ENCODE measurements at places on chromosomes 5 and 9.

DNA sequence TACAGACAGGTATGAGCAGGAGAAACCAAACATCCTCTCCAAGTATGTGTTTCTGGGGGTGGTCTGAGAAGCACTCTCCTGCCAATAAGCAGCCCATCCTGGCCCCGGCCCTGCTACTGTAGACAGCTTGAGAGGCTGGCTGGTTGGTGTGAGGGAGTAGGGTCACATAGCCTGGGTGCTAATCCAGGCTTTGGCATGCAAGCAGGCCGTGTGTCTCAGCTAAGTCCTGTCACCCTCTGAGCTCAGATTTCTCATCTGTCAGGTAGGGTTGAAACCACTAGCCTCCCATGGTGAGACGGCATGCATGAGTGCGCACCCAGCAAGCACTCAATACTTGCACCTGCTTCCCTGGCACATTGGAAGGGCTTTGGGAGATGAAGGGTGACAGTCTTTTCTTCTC is 49.8 kb upstream of the PHYKPL start:
- no peak for DNase-seq

GRCh38 chr5:96080557-96080956 is 118.9 kb upstream of the ELL2 start:
- no peak for DNase-seq

- DNase-seq: no peak
Measured at GRCh38 chr9:79617395-79617794, 45.6 kb downstream of the TLE4 start.

- no peak for DNase-seq
Measured at GRCh38 chr5:139658928-139659667, 10.9 kb downstream of the CXXC5 start.

DNA sequence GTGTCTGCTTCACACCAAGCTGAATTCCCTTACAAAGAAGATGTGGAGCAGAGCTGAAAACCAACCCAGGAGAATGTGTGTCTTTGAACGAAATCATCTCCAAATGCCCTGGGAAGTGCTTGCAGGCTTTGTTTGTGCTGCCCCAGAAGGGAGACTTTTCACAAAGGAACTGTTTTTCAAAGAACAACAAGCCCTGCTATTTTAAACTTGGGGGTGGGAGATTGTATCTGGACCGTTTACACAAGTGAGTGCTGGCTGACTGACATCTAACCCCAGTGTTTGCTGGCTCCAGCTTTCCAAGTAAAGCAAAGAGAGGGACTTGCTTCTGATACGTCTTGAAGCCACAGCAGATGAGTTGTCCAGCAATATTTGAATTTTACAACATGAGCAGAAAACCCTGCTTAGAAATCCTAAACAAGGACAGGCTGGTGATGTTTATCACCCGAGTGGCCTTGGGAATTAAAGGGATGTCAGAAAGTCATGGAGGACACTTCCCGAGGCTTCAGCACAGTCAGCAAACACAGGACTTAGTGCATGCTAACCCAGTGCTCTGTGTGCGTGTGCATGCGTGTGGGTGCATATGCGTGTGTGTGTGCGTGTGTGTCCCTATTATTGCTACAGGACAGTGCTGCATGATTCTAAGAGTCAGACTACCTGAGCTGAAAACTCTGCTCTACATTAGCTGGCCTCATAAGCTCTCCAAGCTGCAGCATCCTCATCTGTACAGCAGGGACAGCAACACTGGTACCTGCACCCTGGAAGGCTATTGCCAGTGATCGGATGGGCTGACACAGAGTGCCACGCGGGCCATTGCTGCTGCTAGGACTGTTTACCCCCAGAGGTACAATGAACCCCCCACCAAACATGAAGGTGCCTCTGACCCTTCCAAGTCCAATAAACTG is 1.4 kb downstream of the ADAMTS12 start:
- no peak for DNase-seq

- no peak for DNase-seq
Measured at GRCh38 chr5:112793201-112793600, 55.5 kb downstream of the APC start.

DNA sequence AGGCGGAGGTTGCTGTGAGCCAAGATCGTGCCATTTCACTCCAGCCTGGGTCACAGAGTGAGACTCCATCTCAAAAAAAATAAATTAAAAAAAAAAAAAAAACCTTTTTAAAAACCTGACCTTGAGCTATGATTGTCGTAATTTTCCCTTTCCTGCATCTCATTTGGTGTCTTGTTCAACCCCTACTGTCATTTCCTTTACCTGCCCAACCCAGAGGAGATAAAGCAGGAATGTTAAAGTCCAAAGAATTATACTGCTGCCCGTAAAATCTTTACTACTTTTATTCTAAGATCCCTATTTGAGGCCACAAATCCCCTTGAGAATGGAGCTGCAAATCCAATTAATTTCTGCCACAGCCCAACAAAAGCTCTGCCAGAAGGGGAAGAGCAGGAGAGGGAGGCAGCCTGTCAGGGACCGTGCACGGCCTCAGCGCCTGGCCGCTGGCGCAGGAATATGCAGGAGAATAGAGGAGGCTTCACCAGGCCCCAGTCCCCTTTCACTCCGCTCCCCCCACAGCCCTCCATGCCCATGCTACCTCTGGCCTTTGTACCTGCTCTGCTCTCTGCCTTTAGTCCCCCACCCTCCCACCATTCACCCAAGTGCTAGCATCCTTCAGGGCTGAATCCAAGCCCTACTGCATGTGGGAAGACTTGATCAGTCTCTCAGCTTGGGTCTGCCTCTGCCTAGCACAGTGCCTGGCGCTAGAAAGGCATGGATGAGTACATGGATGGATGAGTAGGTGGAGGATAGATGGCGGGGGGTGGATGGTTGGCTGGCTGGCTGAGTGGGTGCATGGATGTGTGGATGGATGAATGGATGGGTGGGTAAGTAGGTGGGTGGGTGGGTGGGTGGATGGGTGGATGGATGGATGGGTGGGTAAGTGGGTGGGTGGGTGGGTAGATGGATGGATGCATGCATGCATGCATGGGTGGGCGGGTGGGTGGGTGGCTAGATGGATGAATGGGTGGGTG is 99.8 kb upstream of the SARDH start:
- DNase-seq: no peak

All from activated naive CD4-positive, alpha-beta T cell treated with anti-CD3 and anti-CD28 coated beads, Interleukin-2, amount 50 U/mL, for 72 hours (primary cell).